ENCODE measurements at places on chromosomes 1 and 21. TPM values are rescaled to one million over a fixed set of nuclear protein-coding genes. Genes with fewer than 3 reads are reported as not detected.

GRCh38 chr1:187045371-187045770 is 216.6 kb downstream of the PLA2G4A start:
- DNase-seq: no peak

- no peak for DNase-seq
Measured at GRCh38 chr1:7651203-7651602, 119.9 kb upstream of the VAMP3 start.

- DNase-seq: no peak
Measured at GRCh38 chr21:42164818-42165217, 54.1 kb upstream of the ABCG1 start.

DNA sequence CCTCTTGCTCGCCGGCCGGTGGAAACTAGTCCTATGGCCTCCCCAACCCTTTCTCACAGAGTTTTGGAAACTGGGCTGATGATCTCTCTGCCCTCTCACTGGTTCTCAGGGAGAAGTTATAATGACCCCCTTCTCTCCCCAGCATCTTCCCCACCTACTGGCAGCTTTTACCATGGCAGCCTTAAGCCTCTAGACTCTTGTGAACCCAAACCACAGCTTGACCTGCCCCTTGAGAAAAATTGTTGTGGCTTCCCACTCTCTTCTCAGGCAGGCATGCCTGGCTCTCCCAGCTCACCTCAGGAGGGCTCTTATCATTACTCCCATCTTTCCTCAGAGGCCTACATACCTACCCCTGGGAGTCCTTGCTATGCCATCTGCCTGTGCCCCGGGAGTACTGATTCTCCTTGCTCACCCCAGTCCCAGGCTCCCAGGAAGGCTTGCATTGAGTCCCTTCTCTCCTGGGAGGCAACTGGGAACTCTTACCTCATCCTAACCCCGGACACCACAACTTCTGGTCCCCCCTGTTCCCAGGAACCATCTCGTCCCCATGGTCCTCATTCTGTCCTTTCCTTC is 1.6 kb downstream of the NSUN4 start:
- DNase-seq: peak; percentile 13

GRCh38 chr1:41454406-41454805 is 30.1 kb downstream of the EDN2 start:
- DNase-seq: no peak

DNA sequence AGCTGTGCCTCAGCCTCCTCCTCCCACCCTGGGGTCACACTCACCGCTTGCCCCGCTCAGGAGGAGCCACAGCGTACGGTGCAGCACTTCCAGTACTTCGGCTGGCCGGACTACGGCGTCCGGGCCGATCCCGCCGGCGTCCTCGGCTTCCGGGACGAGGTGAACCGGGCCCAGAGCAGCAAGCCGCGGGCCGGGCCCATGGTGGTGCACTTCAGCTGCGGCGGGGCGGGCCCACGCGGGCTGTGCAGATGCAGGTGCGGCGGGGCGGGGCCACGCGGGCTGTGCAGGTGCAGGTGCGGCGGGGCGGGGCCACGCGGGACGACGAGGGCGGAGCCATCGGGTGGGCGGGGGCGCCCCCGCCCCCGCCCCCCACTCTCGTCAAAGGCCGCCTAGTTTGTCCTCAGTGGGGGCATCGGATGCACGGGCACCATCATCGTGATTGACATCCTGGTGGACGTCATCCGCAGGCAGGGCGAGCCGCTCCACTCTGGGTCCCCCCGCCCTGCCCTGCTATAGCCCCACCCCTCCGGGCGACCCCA is 5.5 kb downstream of the RNF223 start:
- peak; percentile 54 for DNase-seq

Gene KCNH1
- total RNA-seq: not detected

All from CD4-positive, CD25-positive, alpha-beta regulatory T cell (primary cell).